Activated B cell treated with CpG ODN at 0.5 μM for 24 hours (primary cell): ENCODE measurements at places on chromosomes 2 and 18. TPM values are rescaled to one million over a fixed set of nuclear protein-coding genes. Genes with fewer than 3 reads are reported as not detected.
A peak's percentile ranks its signal among the peaks of the same experiment; 100 is the strongest.

DNA sequence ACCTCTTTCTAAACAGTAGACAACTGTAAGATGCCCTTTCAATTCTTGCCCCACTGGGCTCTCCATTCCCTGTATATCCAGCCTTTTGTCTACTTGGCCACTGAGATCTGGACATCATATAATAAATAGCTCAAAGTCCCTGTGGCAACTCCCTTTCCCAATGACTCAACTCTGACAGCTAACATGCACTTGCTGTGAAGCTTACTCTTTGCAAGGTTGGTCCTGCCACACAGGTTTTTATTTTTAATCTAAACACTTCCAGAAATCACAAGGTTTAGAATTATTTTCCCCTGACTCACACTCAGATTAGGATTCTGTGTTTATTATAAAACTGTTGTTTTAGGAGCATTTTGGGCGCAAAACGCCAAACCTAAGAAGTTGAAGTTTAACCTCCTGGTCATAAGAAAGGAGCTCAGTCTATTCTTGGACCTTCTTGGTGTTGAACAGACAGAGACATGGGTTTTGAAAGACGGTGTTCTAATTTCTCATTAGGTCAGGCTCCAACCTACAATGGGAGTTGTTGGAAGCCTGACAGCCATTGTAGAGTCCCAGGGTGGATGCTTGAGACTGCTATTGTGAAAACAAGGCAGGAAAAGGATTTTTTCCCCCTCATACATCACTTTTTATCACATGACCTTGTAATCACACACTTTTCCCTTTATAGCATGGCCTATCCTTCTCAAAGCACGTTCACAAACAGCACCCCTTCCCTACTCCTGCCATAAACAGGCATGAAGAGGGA is 124.7 kb upstream of the SERPINE2 start:
- no peak for DNase-seq

- DNase-seq, result no peak
Measured at GRCh38 chr2:239246723-239247122, 154.1 kb downstream of the HDAC4 start.

Gene TBR1
- total RNA-seq, result 0.02 and 0.07 TPM in 2 replicates

DNA sequence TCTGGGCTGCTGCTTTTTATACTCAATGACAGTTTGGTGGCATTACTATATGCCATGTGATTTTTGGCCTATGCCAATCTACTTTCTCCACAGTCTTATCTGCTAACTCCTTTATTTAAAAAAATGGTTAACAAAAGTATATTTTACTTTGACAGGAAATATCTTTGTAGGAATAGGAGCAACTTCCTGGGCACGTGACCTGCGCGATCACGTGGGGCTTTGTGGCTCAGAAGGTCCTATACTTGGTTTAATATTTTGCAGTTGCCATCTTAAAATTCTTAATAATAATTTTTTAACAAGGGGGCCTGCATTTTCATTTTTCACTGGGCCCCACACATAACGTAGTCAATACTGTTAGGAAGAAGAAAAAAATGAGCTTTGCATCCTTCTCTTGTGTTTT is 249.7 kb downstream of the ACTR3 start:
- no peak for DNase-seq

GRCh38 chr2:3581367-3582262 is 6.6 kb downstream of the RPS7 start:
- no peak for DNase-seq

DNA sequence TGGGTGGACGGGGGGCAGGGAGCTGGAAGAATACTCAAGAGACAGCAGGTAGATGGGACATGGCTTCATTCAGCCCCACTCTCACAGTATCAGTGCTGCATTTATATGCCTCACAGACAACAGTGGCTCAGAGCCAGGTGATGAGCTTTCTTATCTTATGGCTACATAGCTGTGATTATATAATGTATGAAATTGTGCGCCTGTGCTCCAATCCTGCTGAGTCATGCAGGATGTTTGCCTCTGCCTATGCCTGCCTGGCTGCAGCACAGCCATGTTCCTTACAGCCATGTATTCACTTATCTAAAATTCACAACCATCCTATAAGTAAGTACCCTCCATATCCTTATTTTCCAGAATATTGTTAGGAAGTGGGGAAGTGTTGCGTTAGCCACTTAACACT is 37.7 kb upstream of the RNF103 start:
- DNase-seq, result no peak

GRCh38 chr2:46650556-46651001 is 171.2 kb downstream of the TMEM247 start:
- no peak for DNase-seq

GRCh38 chr2:240925568-240926515 is 19.7 kb downstream of the CROCC2 start:
- DNase-seq, result peak; percentile 12

- DNase-seq, result no peak
Measured at GRCh38 chr2:117067900-117068299, 746.6 kb upstream of the DDX18 start.
